Kidney epithelial cell (primary cell): ENCODE measurements at places on chromosomes 6 and 20. TPM values are rescaled to one million over a fixed set of nuclear protein-coding genes. Genes with fewer than 3 reads are reported as not detected.

- DNase-seq, result no peak
Observed at GRCh38 chr20:25486377-25486776, 78.9 kb downstream of the GINS1 start.

- DNase-seq, result no peak
Observed at GRCh38 chr6:117194978-117195377, 70.4 kb upstream of the VGLL2 start.

GRCh38 chr6:97097068-97098047, 172.8 kb downstream of the KLHL32 start:
- DNase-seq, result no peak

GRCh38 chr6:54044059-54044458, 67.2 kb upstream of the MLIP start:
- no peak for DNase-seq

GRCh38 chr20:62303340-62304226, 786 bp downstream of the ADRM1 start:
- DNase-seq, result no peak

- DNase-seq, result no peak
Observed at GRCh38 chr6:26215585-26216358, 128.5 kb downstream of the HFE start.

DNA sequence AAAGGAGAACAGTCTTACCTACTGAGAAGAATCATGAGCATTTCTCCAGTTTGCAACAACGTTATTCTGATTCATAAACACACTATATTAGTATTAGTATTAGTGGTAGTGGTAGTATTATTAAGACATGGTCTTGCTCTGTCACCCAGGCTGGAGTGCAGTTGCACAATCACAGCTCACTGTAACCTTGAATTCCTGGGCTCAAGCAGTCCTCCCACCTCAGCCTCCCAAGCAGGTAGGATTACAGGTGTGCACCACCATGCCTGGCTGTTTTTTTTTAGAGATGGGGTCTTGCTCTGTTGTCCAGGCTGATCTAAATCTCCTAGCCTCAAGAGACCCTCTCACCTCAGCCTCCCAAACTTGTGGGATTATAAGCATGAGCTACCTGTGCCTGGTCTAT, 363.5 kb downstream of the SAMD5 start:
- DNase-seq, result no peak

DNA sequence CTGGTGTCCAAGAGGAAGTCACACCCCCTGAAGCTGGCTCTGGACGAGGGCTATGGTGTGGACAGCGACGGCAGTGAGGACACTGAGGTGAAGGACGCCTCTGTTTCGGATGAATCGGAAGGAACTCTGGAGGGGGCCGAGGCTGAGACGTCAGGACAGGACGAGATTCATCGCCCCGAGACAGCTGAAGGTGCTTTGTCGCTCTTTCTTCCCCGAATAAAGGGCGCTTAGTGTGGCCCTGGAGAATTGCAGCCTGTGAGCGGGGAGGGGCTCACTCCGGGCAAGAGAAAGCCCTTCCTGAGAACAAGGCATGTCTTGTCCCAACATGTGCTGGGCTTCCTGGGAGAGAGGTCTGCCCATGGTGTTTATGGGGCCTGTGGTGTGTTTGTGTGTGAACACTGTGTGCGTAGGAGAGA, 41.4 kb downstream of the MYT1 start:
- no peak for DNase-seq

- DNase-seq, result no peak
Observed at GRCh38 chr20:14989535-14990290, 652.3 kb upstream of the FLRT3 start.

GRCh38 chr6:151071295-151071694, 168.5 kb upstream of the AKAP12 start:
- DNase-seq, result no peak

- no peak for DNase-seq
Observed at GRCh38 chr20:47440857-47441773, 60.6 kb upstream of the NCOA3 start.

GRCh38 chr6:53033764-53034163, 31.4 kb upstream of the FBXO9 start:
- no peak for DNase-seq

DNA sequence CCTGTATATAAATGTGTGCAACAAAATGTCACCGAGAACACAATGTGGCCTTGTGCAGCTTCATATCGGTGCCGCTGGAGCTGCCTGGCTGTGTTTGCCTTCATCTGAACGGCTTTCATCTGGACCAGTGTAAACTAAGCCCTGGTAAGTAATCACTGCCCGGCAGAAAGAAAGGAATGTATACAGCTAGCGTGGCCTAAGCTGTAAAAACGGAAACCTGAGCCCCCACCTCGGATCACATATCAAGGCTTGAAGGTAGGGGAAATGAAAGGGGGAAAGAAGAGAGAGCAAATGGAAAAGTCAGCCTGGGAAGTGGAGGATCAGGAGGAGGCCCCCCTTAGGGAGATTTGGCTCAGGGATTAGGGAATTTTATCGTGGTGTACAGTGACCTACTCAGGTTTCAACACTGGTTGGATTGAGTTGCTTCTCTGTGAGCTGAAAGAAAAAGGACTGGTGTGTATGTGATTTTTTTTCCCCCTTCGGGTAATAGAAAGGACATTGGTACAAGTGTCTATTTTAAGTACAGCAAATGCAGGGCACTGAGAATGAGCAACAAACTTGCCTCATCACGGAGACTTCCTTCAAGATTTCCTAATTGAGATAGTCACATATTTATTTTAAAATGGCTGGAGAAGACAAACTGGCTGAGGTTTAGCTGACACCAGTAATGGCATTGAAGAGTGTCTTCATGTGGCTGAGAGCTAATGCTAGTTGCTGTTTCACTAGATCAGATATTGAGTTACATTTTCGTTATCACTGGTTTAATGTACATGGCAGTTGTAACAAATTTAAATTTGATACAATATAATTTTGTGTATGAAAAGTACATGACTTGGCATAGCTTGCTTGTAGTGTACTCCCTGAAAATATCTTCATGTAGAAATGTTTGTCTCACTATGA, 3.5 kb downstream of the SOBP start:
- no peak for DNase-seq

DNA sequence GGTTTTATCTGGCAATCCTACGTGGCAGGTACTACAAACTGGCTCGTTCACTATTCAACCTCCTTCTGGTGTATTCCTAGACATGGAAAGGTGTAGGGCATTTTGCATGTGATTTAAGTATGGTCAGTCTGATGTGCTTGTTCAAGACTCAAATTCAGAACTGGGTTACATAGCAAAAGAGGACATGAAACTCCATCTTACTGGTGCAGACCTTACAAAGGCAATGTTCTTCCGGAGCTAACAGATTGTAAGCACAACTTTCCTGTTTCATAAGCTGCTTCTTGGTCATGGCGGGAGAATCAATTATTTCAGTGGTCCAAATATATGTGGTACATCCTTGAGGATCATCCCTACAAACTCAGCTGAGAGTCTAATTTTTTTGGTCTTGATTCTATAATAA, 703.4 kb downstream of the EPM2A start:
- DNase-seq, result no peak

GRCh38 chr6:136783021-136783420, 9.3 kb downstream of the MAP3K5 start:
- no peak for DNase-seq

DNA sequence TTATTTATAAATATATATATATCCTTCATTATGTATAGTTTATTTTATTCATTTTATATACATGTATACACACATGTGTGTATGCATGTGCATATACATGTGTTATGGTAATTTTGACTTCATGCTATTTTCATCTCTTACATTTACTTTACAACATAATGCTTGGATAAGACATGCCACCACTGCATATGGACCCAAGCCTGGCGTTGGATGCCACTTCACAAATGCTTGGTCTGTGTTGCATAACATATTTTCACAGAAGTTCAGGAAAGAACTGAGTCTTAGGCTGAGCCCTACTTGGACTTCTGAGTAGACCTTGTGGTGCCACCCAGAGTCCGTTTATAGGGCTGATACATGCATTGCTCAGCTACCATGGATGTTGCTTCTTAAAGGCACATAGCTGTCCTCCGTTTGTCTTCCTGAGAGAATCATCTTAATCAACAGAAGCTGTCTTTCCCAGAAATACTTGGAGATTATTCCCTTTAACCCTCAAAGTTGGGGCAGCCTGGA, 337.8 kb downstream of the BTBD3 start:
- no peak for DNase-seq

GRCh38 chr6:54903884-54904283, 57.3 kb downstream of the FAM83B start:
- DNase-seq, result no peak

DNA sequence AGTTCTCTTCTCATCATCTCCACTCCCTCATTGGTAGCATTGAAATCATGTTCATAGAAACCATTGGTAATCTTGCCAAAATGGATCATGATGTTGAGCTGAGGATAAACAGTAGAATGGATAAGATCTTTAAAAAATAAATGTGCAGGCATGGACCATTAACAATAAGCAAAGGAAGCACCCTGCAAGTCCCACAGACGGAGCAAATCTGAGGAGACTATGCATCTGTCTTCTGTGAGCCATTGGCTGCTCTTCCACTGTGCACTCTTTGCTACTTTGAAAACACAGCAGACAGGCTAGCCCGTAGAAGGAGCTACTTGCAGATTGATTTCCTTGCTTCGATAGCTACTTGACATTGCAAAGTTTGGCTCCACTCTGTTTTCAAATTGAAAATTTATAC, 535.0 kb downstream of the PKHD1 start:
- no peak for DNase-seq

- DNase-seq, result no peak
Observed at GRCh38 chr6:13398421-13398994, 70.2 kb upstream of the TBC1D7 start.

GRCh38 chr6:15205321-15205720, 40.5 kb upstream of the JARID2 start:
- DNase-seq, result peak; percentile 59

DNA sequence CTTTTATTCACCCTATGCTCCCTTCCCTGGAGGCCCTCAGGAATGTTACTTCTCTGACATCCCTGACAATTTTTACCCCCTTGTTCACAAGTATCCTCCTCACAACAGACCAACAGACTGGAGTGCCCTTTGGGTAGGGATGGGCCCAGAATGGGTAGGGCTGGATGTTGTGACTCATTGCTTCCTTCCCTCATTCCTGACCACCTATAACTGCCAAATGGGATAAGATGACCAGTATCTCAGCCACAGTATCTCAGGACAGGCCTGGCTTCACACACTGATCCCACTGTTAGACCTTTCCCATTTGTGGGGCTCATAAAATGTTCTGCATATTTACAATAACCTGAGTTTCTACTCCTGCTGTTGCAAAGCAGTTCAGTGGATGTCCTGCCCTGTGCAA, 223.0 kb upstream of the LRFN2 start:
- no peak for DNase-seq

- DNase-seq, result no peak
Observed at GRCh38 chr20:63692436-63693082, 3.9 kb upstream of the TNFRSF6B start.

DNA sequence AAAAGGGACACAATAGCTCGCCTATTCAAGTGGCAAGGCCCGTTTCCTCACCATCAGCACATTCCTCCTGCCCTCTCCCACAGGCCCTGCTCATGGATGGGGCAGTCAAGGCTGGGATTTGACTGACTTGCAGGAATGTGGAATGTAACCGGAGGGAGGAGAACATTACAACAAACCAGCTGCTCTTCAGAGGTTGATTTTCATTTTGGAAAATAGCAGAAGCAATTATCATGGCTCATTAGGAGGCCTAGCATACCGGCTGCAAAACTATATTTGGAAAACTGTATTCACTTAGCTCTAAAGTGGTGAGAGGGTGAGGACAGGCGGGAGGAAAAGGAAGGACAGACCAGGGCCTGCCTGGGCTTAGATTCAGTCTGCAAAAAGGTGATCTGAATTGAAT, 283.7 kb downstream of the CD83 start:
- no peak for DNase-seq

- no peak for DNase-seq
Observed at GRCh38 chr6:104788400-104788799, 71.3 kb downstream of the HACE1 start.

GRCh38 chr20:25273046-25273445, 25.2 kb downstream of the PYGB start:
- DNase-seq, result no peak

DNA sequence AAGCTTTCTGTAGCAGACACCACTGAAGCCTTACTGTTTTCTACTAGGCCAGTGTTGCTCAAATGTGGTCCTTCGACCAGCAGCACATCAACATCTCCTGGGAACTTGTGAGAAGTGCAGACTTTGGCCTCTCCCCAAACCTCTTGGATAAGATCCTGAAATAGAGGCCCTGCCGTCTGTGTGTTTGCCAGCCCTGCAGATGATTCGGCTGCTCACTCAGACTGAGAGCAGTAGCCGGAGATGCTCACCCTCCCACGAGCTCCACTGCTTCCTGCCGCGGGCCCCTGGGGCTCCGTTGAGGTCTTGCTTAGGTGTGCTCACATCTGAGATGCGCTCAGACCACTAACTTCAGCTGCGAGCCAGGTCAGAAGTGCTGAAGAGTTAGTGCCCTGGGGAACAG, 129.5 kb upstream of the SSTR4 start:
- no peak for DNase-seq

GRCh38 chr6:167757249-167757648, 69.5 kb upstream of the AFDN start:
- no peak for DNase-seq

- DNase-seq, result no peak
Observed at GRCh38 chr20:36150847-36151539, 3.5 kb upstream of the EPB41L1 start.

GRCh38 chr20:21509597-21510371, 4.1 kb downstream of the NKX2-2 start:
- DNase-seq, result no peak

GRCh38 chr20:41213150-41213820, 75.9 kb downstream of the PLCG1 start:
- DNase-seq, result no peak

DNA sequence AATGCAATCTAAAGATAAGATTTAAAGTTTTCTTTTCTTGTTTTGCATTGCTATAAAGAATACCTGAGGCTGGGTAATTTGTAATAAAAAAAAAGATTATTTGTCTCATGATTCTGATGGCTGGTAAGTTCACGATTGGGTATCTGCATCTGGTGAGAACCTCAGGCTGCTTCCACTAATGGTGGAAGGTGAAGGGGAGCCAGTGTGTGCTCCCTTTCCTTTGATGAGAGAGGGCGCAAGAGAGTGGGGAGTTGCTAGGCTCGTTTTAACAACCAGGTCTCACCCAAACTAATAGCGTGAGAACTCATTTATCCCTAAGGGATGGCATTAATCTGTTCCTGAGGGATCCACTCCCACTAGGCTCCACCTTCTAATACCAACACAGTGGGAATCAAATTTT, 353.2 kb downstream of the BTBD3 start:
- no peak for DNase-seq

GRCh38 chr6:54059683-54060082, 51.6 kb upstream of the MLIP start:
- DNase-seq, result no peak

Gene C6orf52
- 3.1 and 3.3 TPM in 2 replicates for total RNA-seq

Gene LST1
- total RNA-seq, result 0.42 TPM in 1 of 2 replicates, not detected in the other

Gene EDN1
- total RNA-seq, result 53.3 and 59.8 TPM in 2 replicates

Gene TGM2
- total RNA-seq, result 115 and 135 TPM in 2 replicates

Gene FKBP1C
- 0.07 and 0.17 TPM in 2 replicates for total RNA-seq

Gene ABHD16B
- not detected in 2 replicates for total RNA-seq

Gene GPR6
- total RNA-seq, result not detected in 2 replicates

Gene RFX6
- not detected in 2 replicates for total RNA-seq

Gene CD24
- 562 and 578 TPM in 2 replicates for total RNA-seq

Gene PAX1
- total RNA-seq, result not detected in 2 replicates

Gene TCF15
- total RNA-seq, result 0.07 and 1.5 TPM in 2 replicates
